ENCODE measurements at places on chromosomes 16 and 17. TPM values are rescaled to one million over a fixed set of nuclear protein-coding genes. Genes with fewer than 3 reads are reported as not detected.

- no peak for DNase-seq
Measured at GRCh38 chr16:86597880-86598606, 19.7 kb downstream of the FOXL1 start.

Gene CMTM2
- 1.5 TPM for total RNA-seq

Gene ALDH3A1
- total RNA-seq: 0.76 TPM

Gene DPEP2
- total RNA-seq: 4.4 TPM

- no peak for DNase-seq
Measured at GRCh38 chr17:8387914-8388651, 5.1 kb upstream of the RPL26 start.

DNA sequence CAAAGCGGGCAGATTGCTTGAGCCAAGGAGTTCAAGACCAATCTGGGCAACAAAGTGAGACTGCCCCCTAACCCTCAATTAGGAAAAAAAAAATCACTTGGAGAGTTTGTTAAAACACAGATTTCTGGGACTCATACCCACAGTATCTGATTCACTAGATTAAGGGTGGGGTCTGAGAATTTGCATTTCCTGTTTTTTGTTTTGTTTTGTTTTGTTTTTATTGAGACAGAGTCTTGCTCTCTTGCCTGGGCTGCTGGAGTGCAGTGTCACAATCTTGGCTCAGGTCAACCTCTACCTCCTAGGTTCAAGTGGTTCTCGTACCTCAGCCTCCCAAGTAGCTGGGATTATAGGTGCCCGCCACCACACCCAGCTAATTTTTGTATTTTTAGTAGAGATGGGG lies 1.1 kb downstream of the HEATR9 start:
- DNase-seq: no peak

DNA sequence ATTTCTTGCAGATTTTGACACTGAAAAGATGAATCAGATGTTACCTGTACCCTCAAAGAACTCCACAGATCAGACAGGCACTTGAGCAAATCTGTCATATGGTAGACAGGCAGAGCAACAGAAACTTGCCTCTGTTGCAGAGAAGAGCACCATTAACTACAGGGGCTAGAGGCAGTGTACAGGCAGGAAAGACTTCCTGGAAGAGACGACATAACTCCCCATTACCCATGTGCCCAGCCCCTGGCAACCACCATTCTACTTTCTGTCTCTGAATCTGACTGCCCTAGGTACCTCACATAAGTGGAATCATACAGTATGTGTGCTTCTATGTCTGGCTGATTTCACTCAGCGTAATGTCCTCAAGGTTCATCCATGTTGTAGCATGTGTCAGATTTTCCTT lies 15.5 kb downstream of the GFOD2 start:
- no peak for DNase-seq

- no peak for DNase-seq
Measured at GRCh38 chr17:8237175-8237574, 10.7 kb downstream of the CTC1 start.

GRCh38 chr17:51736356-51736755 lies 422.2 kb downstream of the CA10 start:
- DNase-seq: no peak

All from sciatic nerve (tissue), 2 donors.